Stimulated activated CD4-positive, alpha-beta T cell treated with anti-CD3 and anti-CD28 coated beads, Interleukin-1b, Interleukin-23, amount 100 ng/mL, for 48 hours (primary cell): ENCODE measurements at places on chromosomes 16 and 17.

DNA sequence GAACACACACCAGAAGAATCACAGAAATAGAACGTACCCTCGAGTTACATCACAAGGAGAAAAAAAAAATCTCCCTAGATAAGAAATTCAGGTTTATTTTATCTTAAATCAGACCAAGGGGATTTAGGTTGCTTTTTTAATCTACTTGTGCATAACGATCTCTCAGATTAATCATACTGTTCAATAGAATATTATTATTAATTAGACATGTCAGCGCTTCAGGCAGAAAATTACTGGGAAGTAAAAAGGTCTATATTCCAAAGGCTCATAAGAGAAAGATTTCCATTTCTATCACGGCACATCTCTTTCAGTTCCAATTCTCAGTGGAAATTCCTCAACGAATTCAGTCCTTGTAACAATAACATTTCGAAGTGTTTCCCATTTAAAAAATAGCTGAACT is 77.7 kb upstream of the PSMD7 start:
- DNase-seq, result no peak

GRCh38 chr17:8700546-8700945 is 44.1 kb downstream of the CCDC42 start:
- no peak for DNase-seq

GRCh38 chr16:85126705-85127378 is 14.6 kb upstream of the CIBAR2 start:
- no peak for DNase-seq

DNA sequence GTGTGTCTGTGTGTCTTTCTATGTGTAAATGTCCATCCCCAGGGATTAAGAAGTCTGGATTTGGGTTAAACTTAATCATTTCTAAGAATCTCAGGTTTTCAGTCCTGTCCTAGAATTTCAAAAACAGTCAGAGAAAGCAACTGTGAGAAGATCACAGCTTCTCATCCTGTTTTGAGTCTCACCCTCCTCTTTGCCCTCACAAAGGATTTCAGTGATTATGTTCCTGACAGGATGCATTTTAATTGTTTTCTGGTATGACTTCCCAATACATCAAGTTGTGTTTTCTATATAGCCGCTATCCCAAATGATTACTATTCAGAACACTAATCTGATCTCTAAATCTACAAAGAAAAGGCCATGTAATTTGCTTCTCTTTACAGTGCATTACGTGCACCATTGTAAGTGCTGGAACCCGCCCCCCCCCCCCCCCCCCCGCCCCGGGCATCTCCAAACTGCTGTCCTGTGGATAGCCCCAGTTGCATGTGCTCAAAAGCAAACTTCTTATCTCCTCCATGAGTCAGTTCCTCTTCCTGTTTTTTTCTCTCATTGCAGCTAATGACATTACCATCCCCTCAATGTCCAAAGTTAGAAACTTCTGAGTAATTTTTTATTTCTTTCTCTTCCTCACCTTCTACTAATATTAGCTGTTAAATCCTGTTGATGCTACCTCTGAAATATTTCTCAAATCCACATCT is 73.9 kb downstream of the CDH13 start:
- DNase-seq, result no peak
